ENCODE measurements at places on chromosomes 4 and X. TPM values are rescaled to one million over a fixed set of nuclear protein-coding genes. Genes with fewer than 3 reads are reported as not detected.

The HPGD gene
- total RNA-seq, result 4.1 TPM

The GUCY1A1 gene
- 3.5 TPM for total RNA-seq

- no peak overlapping the region for H3K27ac ChIP-seq
- H3K27me3 ChIP-seq, result no peaks in the 10 kb centered on the region
- peaks cover 2% of the 10 kb centered on the region for H3K4me1 ChIP-seq
- H3K4me3 ChIP-seq, result no peak overlapping the region
Observed at GRCh38 chr4:6747294-6748051, 31.5 kb downstream of the BLOC1S4 start.

The UXT gene
- 151 TPM for total RNA-seq

DNA sequence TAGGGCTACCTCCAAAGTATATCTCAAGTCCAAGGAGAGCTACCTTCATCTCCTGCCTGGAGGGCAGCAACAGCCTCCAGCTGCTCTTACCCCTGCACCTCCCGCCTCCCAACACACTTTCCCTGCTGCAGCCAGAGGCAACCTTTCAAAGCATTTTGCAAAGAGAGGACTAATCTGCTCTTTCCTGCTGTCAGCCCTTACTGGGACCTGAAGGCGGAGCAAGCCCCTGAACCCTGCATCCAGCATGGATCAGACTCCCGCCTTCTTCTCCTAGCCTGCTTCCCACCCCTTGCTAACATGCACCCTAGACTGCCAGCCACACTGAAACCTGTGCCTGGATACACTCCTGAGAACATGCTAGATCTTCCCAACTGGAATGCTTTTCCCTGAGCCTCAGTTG is 37.7 kb upstream of the VMA21 start:
- no peaks in the 10 kb centered on the region for H3K4me1 ChIP-seq
- H3K27me3 ChIP-seq, result no peaks in the 10 kb centered on the region
- DNase-seq, result no peak
- H3K4me3 ChIP-seq, result no peak overlapping the region
- H3K27ac ChIP-seq, result no peak overlapping the region

The KLKB1 gene
- 0.86 TPM for total RNA-seq

The DMD gene
- total RNA-seq, result 37.6 TPM

- no peak for DNase-seq
- no peak overlapping the region for H3K4me3 ChIP-seq
- H3K27me3 ChIP-seq, result no peaks in the 10 kb centered on the region
- no peak overlapping the region for H3K27ac ChIP-seq
- no peaks in the 10 kb centered on the region for H3K36me3 ChIP-seq
Observed at GRCh38 chr4:3715855-3716630, 50.1 kb upstream of the ADRA2C start.

The GALNTL6 gene
- 0.11 TPM for total RNA-seq

DNA sequence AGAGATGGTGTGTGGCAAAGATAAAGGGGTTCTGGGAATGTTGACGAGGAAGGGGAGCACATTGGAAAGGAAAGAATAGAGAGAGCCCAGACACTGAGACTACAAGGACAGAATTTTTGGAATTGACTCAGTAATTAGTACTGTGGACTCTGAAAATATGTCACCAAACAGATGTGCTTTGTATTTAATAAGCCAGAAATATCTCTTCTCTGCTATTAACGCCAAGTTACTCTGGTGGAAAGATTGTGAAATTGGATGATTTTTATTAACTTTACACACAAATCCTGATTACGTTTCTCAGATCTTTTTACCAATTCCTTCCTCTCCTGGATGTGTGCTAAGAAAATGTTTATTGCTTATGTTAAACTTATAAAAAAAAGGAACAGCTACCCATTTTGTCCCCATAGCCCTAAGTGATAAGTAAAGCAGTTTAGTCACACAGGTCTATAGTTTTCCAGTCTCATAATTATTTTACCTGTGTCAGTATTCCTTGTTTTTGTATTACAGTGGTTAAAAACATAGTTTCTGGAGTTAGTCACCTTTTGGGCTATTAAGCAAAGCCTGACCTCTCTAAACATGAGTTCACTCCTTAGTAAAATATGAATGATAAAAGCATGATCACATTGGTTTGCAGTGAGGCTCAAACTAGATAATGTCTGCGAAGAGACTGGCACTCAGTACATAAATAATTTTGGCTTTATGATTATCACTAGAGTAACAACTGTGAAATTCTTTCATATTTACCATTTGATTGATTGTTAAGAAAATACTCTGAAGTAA is 1068.3 kb downstream of the STIM2 start:
- no peaks in the 10 kb centered on the region for H3K36me3 ChIP-seq
- no peak overlapping the region for H3K4me3 ChIP-seq
- H3K27me3 ChIP-seq, result no peaks in the 10 kb centered on the region
- H3K4me1 ChIP-seq, result no peaks in the 10 kb centered on the region

The SORCS2 gene
- total RNA-seq, result 23.9 TPM

DNA sequence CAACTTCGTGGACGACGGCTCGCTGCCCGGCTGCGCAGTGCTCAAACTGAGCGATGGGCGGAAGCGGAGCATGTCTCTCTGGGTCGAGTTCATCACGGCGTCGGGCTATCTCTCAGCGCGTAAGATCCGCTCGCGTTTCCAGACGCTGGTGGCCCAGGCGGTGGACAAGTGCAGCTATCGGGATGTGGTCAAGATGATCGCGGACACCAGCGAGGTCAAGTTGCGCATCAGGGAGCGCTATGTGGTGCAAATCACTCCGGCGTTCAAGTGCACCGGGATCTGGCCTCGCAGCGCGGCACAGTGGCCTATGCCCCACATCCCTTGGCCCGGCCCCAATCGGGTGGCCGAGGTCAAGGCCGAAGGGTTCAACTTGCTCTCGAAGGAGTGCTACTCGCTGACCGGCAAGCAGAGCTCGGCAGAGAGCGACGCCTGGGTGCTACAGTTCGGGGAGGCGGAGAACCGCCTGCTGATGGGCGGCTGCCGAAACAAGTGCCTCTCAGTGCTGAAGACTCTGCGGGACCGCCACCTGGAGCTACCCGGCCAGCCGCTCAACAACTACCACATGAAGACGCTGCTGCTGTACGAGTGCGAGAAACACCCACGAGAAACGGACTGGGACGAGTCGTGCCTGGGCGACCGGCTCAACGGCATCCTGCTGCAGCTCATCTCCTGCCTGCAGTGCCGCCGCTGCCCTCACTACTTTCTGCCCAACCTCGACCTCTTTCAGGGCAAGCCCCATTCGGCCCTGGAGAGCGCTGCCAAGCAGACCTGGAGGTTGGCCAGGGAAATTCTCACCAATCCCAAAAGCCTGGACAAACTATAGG is 1.5 kb downstream of the MAB21L2 start:
- no peak overlapping the region for H3K27ac ChIP-seq
- H3K4me1 ChIP-seq, result peaks cover 3% of the 10 kb centered on the region
- DNase-seq, result no peak
- no peaks in the 10 kb centered on the region for H3K36me3 ChIP-seq
- peak overlapping the region; percentile 27 for H3K4me3 ChIP-seq
- no peaks in the 10 kb centered on the region for H3K27me3 ChIP-seq

DNA sequence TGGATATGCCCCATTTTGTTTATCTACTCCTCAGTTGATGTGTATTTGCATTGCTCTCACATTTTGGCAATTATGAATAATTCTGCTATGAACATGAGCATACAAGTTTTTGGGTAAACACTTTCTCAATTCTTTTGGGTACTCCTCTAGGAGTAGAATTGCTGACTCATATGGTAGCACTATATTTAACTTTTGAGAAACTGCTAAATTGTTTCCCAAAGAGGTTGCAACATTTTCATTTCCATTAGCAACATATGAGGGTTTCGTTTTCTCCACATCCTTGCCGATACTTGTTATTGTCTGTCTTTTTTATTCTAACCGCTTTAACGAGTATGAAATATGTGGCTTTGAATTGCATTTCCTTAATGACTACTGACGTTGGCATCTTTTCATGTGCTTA is 185.4 kb downstream of the TSPAN5 start:
- no peaks in the 10 kb centered on the region for H3K36me3 ChIP-seq
- H3K27me3 ChIP-seq, result no peaks in the 10 kb centered on the region
- DNase-seq, result no peak
- no peak overlapping the region for H3K4me3 ChIP-seq

DNA sequence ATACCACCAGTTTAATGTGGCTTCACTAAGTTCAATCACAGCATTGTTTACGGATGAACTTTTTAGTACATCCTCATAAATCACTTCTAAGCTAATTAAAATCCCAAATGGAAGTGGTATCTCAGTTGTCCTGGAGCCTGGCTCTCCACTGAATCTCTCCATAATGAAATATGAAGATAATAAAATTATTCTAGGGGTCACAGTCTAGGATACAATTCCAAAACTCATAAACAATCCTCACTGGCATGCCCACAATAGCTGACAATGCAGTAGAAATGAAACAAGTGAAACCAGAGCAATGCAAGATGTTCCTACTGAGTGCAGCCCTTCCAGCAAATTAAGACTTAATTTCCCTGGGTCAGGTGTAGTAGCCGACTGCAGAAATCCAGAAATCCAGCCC is 47.3 kb upstream of the FAM9B start:
- H3K27ac ChIP-seq, result no peak overlapping the region
- H3K4me3 ChIP-seq, result no peak overlapping the region
- DNase-seq, result no peak
- no peaks in the 10 kb centered on the region for H3K4me1 ChIP-seq
- no peaks in the 10 kb centered on the region for H3K36me3 ChIP-seq

The VCX3B gene
- total RNA-seq, result not detected

The CLIC2 gene
- 21.5 TPM for total RNA-seq

DNA sequence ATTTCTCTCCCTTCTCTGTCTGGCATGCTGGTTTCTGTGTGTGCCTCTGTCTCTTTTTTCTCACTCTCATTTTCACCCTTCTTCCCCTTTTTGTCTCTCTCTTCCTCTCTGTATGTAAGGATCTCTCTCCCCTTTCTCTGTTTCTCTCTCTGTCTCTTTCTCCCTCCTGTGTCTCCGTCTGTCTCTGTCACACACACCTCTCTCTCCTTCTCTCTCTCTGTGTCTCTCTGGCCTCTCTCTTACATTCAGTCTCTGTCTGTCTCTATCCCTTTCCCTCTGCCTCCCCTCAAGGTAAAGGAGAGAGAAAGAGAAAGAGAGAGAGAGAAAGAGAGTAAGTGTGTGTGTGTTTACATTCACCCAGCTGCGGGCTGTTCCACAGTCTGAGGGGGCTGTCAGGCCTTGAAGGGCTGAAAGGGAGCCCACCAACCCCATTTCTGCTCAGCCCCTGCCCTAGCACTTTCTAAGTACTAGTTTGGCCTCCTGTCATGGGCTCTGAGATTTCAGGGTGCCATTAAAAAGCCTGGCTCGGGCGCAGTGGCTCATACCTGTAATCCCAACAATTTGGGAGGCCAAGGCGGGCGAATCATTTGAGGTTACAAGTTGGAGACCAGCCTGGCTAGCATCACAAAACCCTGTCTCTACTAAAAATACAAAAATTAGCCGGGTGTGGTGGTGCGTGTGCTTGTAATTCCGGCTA is 9.6 kb upstream of the TSPYL2 start:
- no peaks in the 10 kb centered on the region for H3K27me3 ChIP-seq
- H3K27ac ChIP-seq, result peak overlapping the region; percentile 36
- H3K4me3 ChIP-seq, result peak overlapping the region; percentile 28
- DNase-seq, result no peak
- H3K4me1 ChIP-seq, result peaks cover 2% of the 10 kb centered on the region

DNA sequence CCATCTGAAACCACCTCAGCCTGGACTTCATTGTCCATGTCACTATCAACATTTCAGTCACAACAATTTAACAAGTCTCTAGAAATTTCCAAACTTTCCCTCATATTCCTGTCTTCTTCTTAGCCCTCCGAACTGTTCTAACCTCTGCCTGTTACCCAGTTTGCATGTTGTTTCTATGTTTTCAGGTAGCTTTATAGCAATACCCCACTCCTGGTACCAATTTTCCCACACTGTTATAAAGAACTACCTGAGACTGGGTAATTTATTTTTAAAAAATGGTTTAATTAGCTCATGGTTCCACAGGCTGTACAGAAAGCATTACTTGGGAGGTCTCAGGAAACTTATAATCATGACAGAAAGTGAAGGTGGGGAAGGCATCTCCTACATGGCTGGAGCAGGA is 679.2 kb upstream of the FRG1 start:
- no peak for DNase-seq
- no peaks in the 10 kb centered on the region for H3K27me3 ChIP-seq
- H3K27ac ChIP-seq, result no peak overlapping the region
- H3K36me3 ChIP-seq, result no peaks in the 10 kb centered on the region
- no peak overlapping the region for H3K4me3 ChIP-seq

The RGN gene
- total RNA-seq, result 6.8 TPM

The IBSP gene
- not detected for total RNA-seq

GRCh38 chr4:39486221-39486804 is 27.5 kb downstream of the LIAS start:
- DNase-seq, result no peak
- no peaks in the 10 kb centered on the region for H3K27me3 ChIP-seq
- no peak overlapping the region for H3K4me3 ChIP-seq
- no peaks in the 10 kb centered on the region for H3K4me1 ChIP-seq
- H3K36me3 ChIP-seq, result no peaks in the 10 kb centered on the region
- no peak overlapping the region for H3K27ac ChIP-seq

DNA sequence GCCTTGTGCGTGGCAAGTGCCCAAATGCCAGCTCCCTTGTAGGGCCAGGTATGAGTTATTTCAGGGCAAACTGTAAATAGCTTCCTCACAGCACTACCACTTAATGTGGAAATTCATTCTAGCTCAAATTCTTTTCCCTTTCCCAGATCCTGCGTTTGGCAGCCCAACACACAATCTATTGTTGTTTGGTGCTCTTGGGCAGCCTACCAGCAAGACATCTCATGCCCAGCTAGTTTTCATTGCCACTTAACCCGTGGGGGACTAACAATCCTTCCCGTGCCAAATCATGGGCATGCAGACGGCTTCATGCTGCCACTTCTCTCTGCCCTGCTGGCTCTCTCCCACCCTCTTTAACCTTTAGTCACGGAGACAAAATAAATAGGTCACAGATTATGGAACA is 454.2 kb downstream of the GRIA2 start:
- H3K27ac ChIP-seq, result no peak overlapping the region
- no peaks in the 10 kb centered on the region for H3K27me3 ChIP-seq
- no peaks in the 10 kb centered on the region for H3K36me3 ChIP-seq
- no peaks in the 10 kb centered on the region for H3K4me1 ChIP-seq
- DNase-seq, result no peak

GRCh38 chrX:119004920-119005524 is 30.6 kb downstream of the LONRF3 start:
- H3K36me3 ChIP-seq, result no peaks in the 10 kb centered on the region
- no peaks in the 10 kb centered on the region for H3K4me1 ChIP-seq
- H3K4me3 ChIP-seq, result no peak overlapping the region
- H3K27me3 ChIP-seq, result no peaks in the 10 kb centered on the region

Data from ovary (tissue), 10 donors.